ENCODE measurements at places on chromosomes 6 and 20.

- DNase-seq: no peak
Observed at GRCh38 chr20:19624221-19624965, 133.7 kb upstream of the RIN2 start.

- DNase-seq: no peak
Observed at GRCh38 chr20:2402271-2402980, 21.7 kb downstream of the TGM6 start.

- no peak for DNase-seq
Observed at GRCh38 chr6:36430351-36430750, 12.3 kb downstream of the PXT1 start.

DNA sequence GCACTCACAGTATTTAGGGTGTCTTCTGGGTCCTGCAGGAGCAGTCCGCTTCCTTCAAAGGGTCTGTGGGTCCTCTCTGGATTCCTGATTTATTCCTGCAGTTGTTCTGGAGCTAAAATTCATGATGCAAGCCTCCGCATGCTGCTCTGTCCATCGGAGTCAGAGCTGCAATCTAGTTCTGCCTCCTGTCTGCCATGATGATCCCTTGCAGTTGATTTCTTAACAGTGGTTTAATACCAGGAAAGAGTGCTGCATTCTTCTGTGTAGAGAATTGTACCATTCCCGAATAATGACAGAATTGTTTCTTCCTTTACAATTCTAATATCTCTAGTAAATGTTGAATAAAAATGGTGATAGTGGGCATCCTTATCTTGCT is 72.0 kb upstream of the B3GAT2 start:
- no peak for DNase-seq

GRCh38 chr20:4797275-4797674 is 75.6 kb downstream of the PRND start:
- no peak for DNase-seq

- no peak for DNase-seq
Observed at GRCh38 chr6:44189257-44189656, 27.5 kb upstream of the MYMX start.

DNA sequence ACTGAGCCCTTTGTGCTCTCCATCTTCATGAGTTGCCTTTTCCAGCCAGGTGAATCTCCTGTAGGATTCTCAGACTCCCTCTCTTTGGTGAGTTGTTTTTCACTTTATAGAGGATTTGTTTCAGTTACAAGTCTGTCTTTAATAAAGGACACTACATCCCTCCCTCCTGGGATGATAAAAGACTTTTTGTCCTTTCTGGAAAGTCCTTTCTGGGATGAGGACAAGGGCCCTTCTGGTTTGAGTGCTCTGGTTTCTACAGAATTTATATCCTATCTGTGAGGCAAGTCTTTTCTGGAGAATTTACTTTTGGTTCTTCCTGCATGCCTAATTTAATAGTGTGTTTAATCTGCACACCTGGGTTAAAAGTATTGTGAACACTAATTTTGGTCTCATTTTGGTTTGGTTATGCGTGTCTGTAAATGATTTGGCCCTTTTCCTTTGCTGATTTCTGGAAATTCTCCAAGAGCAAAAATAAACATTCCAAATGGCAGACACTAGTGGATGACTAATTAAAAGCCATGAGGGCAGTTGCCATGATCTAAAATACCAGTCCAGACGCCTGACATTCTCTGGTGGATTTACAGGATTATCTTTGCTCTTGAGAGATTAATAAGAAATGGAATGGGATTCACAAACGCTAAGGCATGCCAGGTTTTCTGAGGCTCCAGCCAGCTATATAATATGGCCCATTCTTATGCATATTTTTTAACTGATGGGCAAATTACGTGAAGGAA is 44.8 kb downstream of the TCP11 start:
- DNase-seq: no peak

- DNase-seq: no peak
Observed at GRCh38 chr20:40941133-40941610, 87.5 kb upstream of the TOP1 start.

DNA sequence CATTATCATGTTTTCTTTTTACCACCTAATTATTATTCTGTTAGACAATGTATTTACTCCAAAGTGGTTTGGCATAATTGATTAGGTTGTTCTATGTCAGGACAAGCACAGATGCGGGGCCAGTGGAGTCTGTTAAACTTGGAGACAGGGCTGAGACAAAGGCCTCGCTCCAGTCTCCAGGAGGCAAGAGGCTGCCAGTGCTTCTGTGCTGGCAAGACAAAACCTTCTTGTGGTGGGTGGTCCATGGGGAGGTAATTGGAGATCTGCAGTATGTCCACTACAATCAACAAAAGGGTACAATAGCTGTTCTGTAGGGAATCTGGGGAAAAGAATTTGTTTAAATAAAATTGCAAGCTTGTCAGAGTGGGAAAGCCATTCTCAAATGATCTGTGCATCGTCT is 677.2 kb upstream of the SLC35B3 start:
- DNase-seq: no peak

- DNase-seq: no peak
Observed at GRCh38 chr6:81999826-82000225, 247.3 kb upstream of the TENT5A start.

DNA sequence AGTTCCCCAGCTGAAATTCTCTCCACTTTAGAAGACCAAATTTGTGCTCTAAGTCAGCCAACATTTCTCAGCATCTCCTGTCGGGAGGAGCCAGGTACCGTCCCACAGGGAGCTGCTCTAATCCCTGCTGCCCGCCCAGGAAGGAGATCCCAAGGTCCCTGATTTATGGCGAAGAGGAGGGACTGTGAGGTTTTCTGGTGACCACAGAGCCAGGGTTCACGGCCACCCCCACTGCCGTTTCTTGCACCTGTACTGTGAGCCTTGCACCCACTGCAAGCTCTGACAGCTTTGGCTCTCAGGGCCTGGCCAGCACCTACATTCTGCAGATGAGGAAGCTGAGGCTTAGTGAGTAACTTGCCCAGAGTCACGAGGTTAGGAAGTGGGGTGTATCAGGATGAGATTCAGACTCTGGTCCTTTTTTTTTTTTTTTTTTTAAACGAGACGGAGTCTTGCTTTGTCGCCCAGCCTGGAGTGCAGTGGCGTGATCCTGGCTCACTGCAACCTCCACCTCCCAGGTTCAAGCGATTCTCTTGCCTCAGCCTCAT is 34.9 kb downstream of the FOXC1 start:
- DNase-seq: no peak

DNA sequence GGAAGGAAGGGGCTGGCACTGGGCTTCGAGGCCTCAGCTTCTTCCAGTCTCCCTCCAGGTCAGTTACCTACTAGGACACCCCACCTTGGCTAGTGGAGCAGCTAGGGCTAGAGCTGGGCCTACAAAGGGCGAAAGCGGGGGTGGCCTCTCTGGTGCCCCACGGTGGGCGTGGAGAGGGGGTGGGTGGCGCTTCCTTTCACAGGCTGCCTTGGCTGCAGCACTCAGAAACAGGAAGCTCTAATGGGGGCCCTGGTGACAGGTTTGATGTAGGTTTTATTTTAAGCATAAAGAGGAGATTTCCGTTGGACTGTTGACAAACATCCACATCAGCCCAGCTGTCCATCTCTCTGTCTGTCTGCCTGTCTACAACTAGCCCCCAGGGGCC is 13.4 kb downstream of the FAM110A start:
- DNase-seq: peak; percentile 56

- no peak for DNase-seq
Observed at GRCh38 chr20:63700199-63701050, 4.0 kb downstream of the TNFRSF6B start.

DNA sequence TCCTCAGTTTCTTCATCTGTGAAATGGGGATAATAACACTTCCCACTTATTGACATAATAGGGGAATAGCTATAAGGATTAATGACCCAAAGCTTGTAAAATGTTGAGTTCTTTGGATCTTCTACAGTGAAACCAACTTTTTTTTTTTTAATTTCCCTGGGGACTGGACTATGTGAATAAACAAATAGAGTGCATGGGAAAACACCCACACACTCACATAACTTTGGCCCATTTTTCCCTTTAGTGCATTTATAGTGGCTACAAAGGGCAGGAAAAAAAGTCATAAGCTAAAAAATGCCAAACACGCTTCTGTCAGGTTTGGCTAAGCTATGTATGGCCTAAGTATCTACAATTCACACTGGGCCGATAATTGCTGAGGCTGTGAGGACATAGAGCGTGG is 406.2 kb upstream of the JAG1 start:
- DNase-seq: no peak

GRCh38 chr20:57579898-57580447 is 19.1 kb downstream of the PCK1 start:
- no peak for DNase-seq

DNA sequence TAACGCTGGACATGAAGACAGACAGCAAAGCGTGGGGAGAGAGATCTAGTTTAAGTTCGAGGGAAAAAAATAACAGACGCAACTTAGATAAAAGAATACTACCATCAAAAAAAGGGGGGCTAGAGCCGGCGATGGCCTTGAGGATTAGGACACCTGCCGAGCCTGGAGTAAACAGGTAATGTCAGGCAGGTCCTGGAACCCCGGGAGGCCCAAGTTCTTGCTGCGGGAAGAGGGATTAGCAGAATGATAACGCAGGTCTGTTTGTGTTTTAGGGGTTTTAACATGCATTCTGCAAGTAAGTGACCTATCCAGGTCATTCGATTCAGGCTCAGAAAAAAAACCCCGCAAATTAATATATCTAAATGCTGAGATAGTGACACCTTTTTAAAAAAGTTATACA is 754 bp upstream of the TMEM170B start:
- DNase-seq: no peak

GRCh38 chr6:117263353-117263927 is 1.9 kb upstream of the VGLL2 start:
- DNase-seq: no peak

GRCh38 chr6:49550492-49551077 is at the start of gene C6orf141:
TSS of gene C6orf141 (plus strand) at chr6:49550668. CDS start at chr6:49550793, 125 bp downstream.
- peak; percentile 44 for DNase-seq

DNA sequence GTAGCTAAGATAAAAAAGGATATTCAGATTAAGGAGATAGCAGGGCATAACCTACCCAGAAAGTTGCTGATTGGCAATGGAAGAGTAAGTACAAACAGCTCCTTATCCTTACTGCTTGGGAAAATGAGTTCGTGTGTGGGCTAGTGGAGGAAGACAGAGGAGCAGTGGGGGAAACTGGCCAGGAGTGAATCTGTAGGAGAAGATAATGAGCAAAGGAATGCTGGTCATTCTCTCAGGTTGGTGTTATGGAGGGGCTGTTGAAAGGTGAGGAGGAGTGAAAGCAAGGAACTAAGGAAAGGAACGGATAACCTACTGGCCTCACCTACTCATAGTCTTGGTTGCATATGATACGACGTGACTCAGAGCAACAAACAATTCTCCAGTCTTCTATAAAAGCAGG is 7.3 kb upstream of the GJB7 start:
- no peak for DNase-seq

DNA sequence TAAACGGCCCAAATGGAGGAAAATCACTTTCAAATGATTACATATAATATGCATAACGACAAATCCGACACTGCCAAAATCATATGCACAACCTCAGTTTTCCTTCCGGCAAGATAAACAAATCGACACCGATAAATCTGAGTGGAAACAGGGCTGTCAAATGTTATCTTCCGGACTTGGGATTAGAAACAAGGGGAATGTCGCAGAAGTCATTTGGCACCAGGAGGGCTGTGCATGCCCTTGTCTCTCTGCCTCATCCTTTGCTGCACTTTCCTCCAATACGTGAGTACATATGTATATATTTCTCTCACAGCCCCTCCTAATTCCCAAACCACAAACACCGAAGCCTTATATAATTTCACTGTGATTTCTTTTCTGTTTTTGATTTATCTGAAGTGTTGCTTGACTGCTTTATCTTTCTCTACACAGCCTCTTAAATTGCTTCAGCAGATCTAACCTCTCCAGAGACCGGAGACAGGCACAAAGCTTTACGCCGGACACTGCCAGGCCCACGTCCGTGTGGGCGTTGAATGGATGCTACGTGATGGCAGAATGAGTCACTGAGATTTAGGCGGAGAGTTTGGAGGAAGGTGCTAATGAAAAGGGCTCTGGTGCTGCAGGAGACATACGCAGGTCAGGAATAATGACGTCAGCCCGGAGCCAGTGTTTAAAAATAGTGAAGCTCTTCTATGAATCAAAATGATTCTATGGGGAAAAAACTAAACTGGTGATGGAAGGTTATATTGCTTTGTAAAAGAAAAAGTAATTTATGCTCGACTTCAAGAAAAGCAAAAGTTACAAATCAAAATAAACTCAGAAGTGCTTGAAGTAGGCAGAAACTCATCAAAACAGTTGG is 21.0 kb upstream of the PRELID3B start:
- DNase-seq: no peak

GRCh38 chr6:3646616-3647362 is 104.7 kb downstream of the PXDC1 start:
- DNase-seq: no peak

DNA sequence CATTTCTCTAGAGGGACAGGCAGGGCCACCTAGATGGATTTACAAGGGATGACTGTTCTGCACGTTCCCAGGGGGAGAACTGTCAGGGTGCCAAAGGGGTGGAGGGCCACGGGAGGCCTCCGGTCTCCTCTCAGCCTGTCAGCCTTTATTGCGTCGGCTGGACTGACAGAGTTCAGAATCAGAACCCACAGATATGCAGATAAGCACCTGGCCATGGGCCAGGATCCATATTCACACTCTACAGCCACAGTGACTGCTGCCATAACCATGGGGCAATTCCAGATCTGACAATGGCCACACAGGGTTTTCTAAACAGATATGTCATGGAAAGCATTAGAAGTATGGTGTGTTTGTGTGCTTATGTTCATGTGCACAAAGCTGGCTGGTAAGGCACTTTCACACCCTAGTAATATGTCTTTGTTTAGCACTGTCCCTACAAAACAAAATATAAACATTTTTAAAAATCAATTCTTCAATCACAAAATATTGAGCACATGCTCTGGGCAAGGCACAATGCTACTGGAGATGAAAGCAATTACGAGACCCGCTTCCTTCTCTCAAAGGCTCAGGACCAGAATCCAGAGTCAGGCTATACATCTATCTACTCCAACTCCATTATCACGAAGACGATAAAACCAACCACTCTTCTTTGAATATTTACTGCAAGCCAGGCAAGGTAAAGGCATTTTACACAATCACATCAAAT is 29.1 kb downstream of the TRAM2 start:
- no peak for DNase-seq

- no peak for DNase-seq
Observed at GRCh38 chr6:31547727-31548543, 527 bp downstream of the NFKBIL1 start.

DNA sequence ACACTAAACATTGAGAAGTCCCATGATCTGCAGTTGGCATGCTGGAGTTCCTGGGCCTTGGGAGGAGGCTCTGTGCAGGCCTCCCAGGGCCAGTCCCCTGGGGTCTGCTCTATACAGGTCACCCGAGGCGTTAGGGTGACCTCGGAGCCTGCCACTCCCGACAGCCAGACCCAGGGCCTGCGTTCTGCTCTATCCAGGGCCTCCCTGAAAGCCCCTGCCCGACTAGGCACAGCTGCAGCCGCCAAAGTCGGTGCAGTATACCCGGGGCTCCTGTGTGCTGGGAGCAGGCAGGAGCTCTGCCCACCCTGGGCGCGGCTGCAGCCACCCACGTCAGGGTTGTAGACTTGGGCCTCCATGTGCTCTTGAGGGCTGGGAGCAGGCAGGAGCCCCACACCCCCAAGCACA is 6.3 kb upstream of the OR14J1 start:
- no peak for DNase-seq

Data from activated CD4-positive, alpha-beta T cell treated with anti-CD3 and anti-CD28 coated beads, Interleukin-2, amount 50 U/mL, for 48 hours (primary cell).